Stimulated activated CD8-positive, alpha-beta memory T cell treated with anti-CD3 and anti-CD28 coated beads, Interleukin-7, amount 100 ng/mL, for 1 hour (primary cell): ENCODE measurements at places on chromosomes 13 and 19.
A peak's percentile ranks its signal among the peaks of the same experiment; 100 is the strongest.

DNA sequence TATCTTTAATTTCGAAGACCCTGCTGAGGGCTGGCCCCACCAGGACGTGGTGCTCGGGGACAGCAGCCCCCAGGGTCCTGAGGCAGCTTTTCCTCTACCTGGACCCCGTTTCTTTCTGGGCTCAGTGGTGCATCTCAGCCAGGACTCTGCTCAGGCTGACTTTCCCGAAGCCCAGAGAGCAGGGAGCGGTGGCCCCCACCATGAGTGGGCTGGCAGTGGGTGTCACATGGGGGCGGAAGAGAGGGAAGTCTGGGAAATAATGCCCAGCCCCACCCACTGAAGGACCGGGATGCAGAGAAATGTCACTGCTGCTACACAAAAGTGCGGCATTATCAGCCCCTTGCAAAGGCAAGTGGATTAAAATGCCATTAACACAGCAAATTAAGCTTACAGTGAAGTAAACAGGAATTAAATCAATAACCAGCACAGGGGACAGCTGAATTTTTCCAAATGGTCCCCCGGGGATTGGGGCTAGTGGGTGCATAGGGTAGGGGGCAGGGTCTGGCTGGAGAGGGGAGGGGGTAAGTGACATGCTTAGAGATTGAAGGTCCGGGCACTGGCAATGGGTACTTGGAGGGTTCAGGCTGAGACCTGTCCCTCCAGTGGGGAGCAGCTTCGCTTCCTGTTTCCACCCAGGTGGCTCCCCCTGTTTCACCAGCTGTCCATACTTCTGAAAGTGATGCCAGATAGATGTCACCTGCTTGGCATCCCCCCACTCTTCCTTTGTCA lies 177.3 kb downstream of the URI1 start:
- no peak for DNase-seq

- no peak for DNase-seq
These were observed 724.5 kb downstream of the SLITRK6 start for GRCh38 chr13:85074543-85075313.

GRCh38 chr19:875265-875879 lies 15.9 kb downstream of the CFD start:
- DNase-seq, result no peak

DNA sequence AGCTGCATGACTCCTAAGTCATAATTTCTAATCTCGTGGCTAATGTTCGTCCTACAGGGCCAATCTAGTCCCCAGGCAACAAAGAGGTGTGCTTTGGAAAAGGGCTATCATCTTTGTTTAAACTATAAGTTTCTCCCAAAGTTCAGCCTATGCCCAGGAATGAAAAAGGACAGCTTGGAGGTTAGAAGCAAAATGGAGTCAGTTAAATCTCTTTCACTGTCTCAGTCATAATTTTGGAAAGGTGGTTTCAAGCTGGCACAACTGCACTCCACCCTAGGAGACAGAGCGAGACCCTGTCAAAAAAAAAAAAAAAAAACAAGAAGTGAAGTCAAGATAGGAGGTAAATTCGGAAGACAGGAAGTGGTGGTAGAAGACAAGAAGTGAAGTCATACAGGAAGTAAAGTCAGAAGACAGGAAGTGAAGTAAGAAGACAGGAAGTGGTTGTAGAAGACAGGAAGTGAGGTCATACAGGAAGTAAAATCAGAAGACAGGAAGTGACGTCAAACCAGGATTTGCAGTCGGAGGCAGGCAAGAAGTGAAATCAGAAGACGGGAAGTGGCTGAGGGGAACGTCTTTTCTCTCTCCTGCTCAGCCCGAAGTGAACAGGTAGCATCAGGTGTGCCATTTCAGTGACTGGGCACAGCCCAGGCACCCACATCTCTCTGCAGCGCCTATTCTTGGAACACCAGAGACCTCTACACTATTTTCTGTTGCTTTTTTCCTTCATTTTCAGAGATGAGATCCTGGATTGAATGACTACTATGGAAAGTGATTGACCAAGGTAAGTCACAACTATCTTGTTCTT lies 32.2 kb downstream of the GP6 start:
- peak; percentile 11 for DNase-seq

DNA sequence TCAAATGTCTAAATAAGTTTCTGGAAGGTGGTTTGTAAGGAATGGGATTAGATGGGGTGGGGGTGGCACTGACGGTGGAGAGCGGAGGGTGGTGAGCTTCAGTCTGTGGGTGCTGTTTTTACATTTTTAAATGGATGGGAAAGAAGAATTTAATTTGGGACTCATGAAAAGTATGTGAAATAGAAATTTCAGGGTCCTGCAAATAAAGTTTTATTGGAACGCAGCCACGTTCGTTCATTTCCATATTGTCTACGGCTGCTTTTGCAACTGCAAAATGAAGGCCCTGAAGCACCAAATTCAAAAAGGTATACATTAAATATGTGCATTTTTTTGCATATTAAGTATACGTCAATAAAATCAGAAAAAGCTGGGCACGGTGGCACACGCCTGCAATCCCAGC lies 9.9 kb downstream of the KANK2 start:
- DNase-seq, result no peak

GRCh38 chr13:32107474-32107873 lies 75.9 kb downstream of the FRY start:
- no peak for DNase-seq

GRCh38 chr13:73222627-73223305 lies 164.0 kb downstream of the KLF5 start:
- DNase-seq, result no peak

- DNase-seq, result no peak
These were observed 20.0 kb downstream of the MAN2B1 start for GRCh38 chr19:12646551-12646950.

DNA sequence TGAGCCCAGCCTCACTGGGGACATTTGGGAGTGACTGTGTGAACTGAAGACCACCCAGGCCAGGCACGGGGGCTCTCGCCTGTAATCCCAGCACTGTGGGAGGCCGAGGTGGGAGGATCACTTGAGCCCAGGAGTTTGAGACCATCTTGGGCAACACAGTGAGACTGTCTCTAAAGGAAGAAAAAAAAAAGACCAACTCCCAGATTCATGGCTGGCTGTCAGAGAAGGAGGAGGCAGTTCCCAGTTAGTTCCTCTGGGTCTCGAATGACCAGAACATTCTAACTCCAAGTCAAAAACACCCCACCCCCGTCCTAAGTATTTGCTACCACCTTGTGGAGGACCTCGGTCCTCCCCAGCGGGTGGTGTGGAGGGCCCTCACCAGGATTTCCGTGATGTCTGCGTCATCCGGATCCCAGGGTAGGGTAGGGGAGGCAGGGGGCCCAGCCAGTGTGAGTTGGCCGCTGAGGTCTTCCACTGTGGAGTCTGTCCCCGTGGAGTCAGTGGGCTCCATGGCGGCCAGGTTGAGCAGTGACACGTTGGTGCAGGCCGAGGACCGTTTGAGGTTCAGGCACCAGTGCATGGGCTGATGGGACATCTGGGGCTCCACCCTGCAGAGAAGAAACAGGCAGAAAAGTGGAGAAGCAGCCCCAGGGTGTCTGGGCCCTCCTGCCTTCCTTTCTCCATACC lies 1.3 kb downstream of the TSKS start:
- DNase-seq, result no peak

DNA sequence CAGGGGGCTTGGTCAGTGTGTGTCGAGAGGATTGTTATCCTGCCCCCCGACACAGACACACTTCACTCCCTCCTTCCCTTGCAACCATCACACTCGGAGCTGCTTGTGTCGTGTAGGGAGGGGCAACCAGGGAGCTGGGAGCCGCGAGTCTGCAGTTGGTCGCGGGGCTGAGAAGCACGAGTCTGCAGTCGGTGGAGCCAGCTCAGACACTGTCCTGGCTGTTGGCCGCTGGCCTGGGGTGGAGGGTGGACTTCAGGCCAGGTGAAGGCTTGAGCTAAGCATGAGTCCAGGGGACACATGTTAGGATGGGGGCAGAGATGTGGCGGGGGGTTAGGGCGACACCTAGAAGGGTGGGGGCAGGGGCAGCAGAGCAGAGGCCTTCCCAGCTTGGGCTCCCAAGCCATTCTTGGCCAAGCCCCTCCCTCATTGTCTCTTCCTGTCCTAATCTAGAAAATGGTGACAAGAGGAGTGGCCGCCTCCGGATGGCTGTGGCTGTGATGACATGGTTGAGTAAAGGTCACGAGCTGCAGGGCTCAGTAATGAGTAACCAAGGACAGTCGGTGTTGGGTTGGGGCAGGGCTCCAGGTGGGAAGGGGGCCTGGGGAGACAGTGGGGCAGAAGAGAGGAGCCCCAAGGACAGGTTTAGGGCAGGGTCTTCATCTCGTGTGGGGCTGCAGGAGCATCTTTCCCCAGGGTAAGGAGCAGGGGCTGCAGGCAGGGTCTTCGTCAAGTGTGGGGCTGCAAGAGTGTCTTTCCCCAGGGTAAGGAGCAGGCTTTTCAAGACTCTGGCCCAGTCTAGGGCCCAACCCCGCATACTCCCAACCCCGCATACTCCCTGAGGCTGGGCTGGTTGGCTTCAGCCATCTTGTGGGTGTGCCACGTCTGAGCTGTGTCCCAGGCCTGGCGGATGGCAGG lies 8.6 kb downstream of the PPP5C start:
- DNase-seq, result no peak

DNA sequence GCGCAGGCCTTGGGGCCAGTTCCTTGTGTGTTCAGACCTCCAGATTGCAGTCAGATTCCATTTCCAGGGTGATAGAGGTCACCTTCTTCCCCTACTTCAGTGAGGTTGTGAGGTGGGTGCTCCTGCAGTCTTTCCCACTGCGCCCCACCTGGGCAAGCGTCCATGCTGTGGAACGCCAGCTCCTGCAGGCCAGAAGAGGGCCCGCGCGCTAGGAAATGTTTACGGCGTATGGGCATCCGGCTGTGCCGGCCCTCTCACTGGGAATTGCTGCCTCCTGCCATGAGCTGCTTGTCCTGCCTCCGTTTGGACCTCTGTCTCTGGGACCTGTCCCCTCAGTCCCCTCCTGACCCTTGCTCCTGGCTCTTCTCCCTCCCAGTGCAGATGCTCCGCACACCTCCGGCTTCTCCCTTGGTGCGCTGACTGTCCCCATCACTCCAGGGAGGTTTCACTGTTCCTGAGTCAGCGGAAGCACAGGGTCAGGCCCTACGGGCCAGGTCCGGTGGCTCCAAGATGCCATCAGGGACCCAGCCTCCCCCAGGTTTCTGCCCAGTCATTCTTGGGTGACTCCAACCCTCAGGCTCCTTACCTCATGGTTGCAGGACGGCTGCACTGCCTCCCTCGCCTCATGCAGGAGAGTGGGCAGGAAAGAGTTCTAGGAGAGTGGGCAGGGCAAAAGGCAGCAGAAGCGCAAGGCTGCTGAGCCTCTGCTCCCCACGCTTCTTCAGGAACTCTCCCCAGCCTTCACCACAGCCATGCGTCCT lies 56.6 kb downstream of the SMARCA4 start:
- no peak for DNase-seq

DNA sequence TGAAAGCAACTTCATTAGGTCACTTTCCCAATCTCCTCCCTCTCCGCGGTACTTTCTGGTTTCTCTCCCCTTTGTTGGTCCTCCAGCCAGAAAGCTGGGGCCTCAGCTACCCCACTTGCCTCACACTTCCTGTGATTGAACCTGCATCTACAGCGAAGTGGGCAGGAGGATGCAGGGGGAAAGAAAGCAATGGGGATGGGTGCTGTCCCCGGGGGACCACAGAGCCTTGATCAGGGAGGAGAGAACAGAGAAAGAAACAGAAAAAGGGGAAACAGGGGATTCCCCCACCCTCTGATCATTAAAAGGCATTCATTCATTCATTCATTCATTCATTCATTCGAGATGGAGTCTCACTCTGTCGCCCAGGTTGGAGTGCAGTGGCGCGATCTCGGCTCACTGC lies 74.2 kb downstream of the TRPM4 start:
- no peak for DNase-seq

- DNase-seq, result no peak
These were observed at the start of gene C19orf85 for GRCh38 chr19:55464662-55465054. TSS of gene C19orf85 (minus strand) at chr19:55464751. CDS start at chr19:55464554, 197 bp downstream.

GRCh38 chr19:1252221-1252820 lies 3.9 kb downstream of the MIDN start:
- no peak for DNase-seq

GRCh38 chr19:32166238-32166637 lies 179.2 kb upstream of the ZNF507 start:
- DNase-seq, result no peak

- DNase-seq, result no peak
These were observed 28.8 kb downstream of the LSM14A start for GRCh38 chr19:34201133-34201532.

DNA sequence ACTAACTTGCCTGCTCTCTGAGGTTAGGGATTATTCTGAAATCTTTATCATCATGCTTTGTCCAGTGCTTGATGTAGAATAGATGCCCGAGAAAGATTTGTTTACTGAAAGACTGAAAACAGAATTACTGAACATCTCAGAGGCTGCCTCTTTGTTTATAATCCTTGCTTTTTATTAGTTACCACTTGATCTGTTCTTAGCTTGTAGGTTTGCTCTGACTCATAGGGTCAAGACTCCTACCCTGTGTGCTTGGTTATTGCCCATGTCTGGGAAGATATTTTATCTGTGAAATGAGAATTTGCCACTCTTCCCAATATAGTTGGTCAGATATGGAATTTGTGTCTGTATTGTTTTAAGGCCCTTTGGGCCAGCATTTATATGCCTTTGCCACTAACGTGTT lies 675.3 kb downstream of the DIAPH3 start:
- DNase-seq, result no peak

DNA sequence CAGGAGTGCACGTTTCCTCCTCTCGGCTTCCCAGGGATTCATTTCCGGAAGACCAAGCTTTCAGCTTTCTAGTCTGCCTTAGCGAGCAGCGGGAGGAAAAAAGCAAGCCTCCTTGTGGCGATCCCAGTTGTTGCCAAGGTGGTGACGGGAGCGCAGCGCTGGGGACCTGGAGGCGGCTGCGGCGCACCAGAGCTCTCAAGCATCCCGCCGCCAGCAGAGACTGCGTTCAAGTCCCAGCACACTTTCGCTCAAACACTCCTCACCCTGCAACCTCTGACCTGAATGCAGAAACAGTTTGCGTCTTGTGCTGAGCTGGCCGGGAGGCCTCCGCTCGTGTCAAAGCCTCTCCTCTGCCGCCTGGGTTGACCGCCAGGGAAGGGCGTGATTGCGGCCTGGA lies 4.9 kb downstream of the GSX1 start:
- DNase-seq, result no peak

- DNase-seq, result no peak
These were observed 8.2 kb upstream of the INAFM1 start for GRCh38 chr19:47266401-47266941.

GRCh38 chr19:19554074-19555023 lies 16.3 kb downstream of the CILP2 start:
- DNase-seq, result peak; percentile 12

GRCh38 chr13:108102771-108103170 lies 112.6 kb downstream of the LIG4 start:
- no peak for DNase-seq
